ENCODE measurements at places on chromosomes 1 and 21.

DNA sequence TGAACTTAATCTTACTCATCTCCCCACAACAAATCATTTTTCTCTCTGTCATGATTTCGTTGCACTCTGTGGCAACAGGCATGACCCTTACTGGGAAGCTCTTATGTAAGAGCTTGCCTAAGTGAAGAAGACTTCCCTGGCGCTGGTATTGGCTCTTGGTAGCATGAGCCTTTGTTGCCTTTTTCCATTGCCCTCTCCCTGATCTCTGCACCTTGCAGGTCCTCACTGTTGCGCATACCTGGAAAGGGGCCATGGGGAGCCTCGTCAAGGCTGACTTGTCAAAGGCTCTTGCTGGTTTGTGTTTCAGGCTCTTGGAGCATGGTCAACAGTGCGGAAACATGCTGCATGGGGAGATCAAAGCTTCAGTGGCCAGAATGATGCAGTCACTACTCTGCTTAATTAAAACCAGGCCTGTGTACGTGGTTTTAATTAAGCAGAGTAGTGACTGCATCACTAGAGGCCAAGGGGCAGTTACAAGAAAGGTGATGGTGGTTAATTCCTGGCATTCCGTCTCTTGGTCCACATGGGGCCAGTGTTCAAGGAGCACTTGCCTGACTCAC, 141.3 kb downstream of the SPATA46 start:
- DNase-seq: no peak

DNA sequence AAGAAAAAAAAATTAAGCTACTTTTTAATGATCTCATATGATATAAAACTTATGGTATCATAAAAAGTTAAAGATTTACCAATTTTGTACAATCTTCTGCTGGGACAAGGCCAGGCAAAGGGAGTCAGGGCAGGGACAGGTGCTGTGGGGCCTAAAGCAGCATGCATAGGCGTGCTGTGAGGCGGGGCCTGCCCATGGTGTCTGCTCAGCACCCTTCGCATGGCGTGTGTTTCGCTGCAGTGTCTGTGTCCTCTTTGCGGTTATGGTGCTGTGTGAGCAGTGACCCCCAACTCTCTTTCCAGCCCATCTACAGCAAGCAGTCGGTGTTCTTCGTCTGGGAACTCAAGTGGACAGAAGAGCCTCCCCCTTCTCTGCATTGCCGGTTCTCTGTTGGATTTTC, 13.4 kb upstream of the PWP2 start:
- no peak for DNase-seq

DNA sequence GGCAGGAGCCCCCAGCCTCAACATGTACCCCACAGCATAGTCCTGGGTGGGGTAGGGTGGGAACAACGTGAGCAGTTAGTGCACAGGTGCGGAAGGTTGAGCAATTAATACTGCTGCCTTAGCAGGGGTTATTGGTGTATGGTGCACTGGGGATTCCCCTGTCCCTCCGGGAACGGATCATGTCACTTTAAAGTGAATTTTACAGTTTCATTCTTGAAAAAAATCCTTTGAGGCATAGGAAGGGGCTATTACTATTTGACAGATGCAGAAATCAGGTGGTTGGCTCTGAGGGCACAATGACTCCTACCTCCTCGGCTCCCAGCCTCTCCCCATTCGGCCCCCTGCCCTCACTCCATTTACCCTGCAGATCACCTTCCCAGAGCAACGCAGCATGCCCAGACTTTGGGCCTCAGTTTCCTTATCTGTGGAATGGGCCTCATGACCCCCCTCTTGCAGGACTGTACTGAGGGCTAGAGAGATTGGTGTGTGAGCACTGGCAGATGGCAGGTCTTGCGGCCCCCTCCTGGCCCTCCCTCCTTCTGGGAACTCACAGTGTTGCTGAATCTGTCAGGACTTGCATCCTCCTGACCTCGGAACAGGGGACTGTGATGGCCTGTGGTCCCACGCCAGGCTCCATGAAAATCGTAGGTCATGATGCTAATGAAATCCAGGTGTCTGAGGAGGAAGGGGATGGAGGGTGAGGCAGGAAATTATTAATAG, 5.1 kb upstream of the MYBPH start:
- no peak for DNase-seq

- DNase-seq: no peak
These were observed 123.8 kb downstream of the OSBPL9 start for GRCh38 chr1:51740652-51741051.

- no peak for DNase-seq
These were observed 10.3 kb downstream of the POFUT2 start for GRCh38 chr21:45277101-45278045.

GRCh38 chr1:19738076-19738475, 61.6 kb downstream of the TMCO4 start:
- DNase-seq: no peak

Measured in T1000 (cell line).